ENCODE measurements at places on chromosomes 7 and 10. TPM values are rescaled to one million over a fixed set of nuclear protein-coding genes. Genes with fewer than 3 reads are reported as not detected.

- no peak within 1 kb of the TSS for H3K27ac ChIP-seq
- H3K4me3 ChIP-seq: no peak within 1 kb of the TSS
- DNase-seq: no peak
- H3K36me3 ChIP-seq: peaks cover 4% of the 10 kb centered on the region
Observed at GRCh38 chr7:56092789-56093531, at the start of gene PHKG1. PHKG1 (minus strand) TSS chr7:56092952; CDS start chr7:56088941, 4,011 bp downstream.

- DNase-seq: no peak
- no peaks in the 10 kb centered on the region for H3K4me1 ChIP-seq
- H3K27me3 ChIP-seq: no peaks in the 10 kb centered on the region
- no peaks in the 10 kb centered on the region for H3K36me3 ChIP-seq
- H3K4me3 ChIP-seq: no peak overlapping the region
Observed at GRCh38 chr10:108849688-108850087, 1073.6 kb downstream of the XPNPEP1 start.

DNA sequence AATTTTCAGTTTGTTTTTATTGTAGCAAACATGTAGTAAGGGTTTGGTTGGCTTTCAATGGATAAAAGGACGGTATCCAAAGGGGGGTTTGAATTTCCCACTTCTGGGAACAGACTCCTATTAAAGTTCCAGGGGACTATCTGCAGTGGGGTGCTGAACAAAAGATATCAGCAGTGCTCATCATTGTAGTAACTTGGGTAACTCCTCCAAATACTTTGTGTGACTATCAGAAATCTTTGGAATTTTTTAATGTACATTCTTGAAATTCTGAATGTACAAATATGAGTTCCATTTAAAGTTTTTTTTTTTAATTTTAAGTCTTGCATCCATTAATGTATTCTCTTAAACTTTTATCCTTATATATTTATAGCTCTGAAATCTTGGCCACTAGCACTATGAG lies 42.1 kb downstream of the CYP51A1 start:
- H3K36me3 ChIP-seq: peaks cover 29% of the 10 kb centered on the region
- no peak for DNase-seq
- H3K27me3 ChIP-seq: no peaks in the 10 kb centered on the region
- no peak overlapping the region for H3K27ac ChIP-seq
- no peak overlapping the region for H3K4me3 ChIP-seq

- no peak overlapping the region for H3K27ac ChIP-seq
- H3K4me1 ChIP-seq: no peaks in the 10 kb centered on the region
- H3K27me3 ChIP-seq: peaks cover 3% of the 10 kb centered on the region
- H3K4me3 ChIP-seq: no peak overlapping the region
Observed at GRCh38 chr10:58780476-58780875, 267.8 kb downstream of the BICC1 start.

- DNase-seq: no peak
- no peak overlapping the region for H3K4me3 ChIP-seq
- no peak overlapping the region for H3K27ac ChIP-seq
- H3K4me1 ChIP-seq: peaks cover 11% of the 10 kb centered on the region
- H3K27me3 ChIP-seq: peaks cover 3% of the 10 kb centered on the region
- no peaks in the 10 kb centered on the region for H3K36me3 ChIP-seq
Observed at GRCh38 chr10:132311338-132311939, 3.7 kb upstream of the STK32C start.

DNA sequence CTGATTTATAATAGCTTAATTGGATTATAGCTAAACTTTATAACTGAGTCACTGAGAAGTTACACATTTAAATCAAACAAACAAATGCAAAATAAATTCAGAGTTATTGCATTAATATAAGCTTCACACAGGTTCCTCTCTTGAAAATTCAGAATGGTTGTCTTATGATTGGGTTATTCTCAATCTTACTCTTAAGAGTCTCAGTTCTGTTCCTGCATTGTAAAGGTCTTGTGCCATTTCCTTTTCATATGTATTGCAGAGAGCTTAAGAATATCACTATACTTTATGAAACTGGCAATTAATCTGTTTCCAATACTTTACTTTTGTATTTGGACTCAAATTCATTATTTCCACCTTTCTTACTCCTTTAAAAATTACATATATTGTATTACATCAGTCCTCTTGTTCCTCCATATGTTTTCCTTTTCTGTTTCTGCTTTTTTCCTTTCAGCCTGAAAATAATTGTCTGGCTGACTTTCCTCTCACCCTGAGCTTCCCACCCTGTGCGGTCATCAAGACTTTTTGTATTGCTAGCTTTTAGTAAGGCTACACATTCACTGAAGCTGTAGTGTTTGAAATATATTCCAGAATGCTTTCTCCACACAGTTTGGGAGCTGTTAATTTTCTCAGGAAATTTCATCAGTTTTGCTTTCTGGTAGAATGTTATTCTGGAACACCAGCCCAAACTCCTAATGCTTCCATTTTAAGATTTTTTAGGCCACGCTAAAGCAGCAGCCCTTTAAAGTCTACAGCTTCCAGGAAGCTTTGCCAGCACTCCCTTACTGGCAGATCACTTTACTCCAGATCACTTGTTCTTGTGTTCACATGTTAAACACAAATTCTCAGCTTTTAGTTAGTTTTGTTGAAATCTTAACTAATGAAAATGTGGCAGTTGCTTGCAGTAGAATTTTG lies 139.4 kb downstream of the KCND2 start:
- H3K27me3 ChIP-seq: no peaks in the 10 kb centered on the region
- no peaks in the 10 kb centered on the region for H3K36me3 ChIP-seq
- H3K27ac ChIP-seq: no peak overlapping the region
- DNase-seq: no peak

Gene ABHD11
- 16.8 TPM for total RNA-seq
